ENCODE measurements at places on chromosomes 13 and 19.

- H3K27ac ChIP-seq: no peak overlapping the region
- H3K4me1 ChIP-seq: peaks cover 3% of the 10 kb centered on the region
- H3K36me3 ChIP-seq: no peaks in the 10 kb centered on the region
- no peak overlapping the region for H3K4me3 ChIP-seq
- H3K27me3 ChIP-seq: no peaks in the 10 kb centered on the region
- no peak for DNase-seq
Observed at GRCh38 chr19:28235606-28236125, 977.3 kb downstream of the UQCRFS1 start.

DNA sequence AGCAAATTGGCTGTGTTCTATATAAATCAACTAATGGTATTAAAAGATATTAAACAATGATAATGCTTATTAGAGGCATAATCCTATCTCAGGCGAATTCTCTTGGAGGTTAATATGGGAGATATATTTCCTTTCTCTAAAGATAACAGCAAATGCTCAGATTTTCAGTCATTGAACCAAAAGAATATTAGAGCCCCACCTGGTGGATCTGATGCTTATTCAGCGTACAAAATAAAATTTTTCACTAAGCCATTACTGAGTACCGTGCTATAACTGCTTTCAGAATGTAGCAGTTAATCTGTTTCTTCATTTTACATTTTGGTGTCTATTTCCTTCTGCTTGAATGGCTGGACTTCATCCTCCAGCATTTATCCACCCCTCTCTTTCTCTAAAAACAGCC lies 143.3 kb upstream of the IPO5 start:
- peaks cover 1% of the 10 kb centered on the region for H3K27me3 ChIP-seq
- H3K36me3 ChIP-seq: no peaks in the 10 kb centered on the region
- no peaks in the 10 kb centered on the region for H3K4me1 ChIP-seq
- H3K4me3 ChIP-seq: no peak overlapping the region

GRCh38 chr19:13841086-13841961 lies 35.6 kb upstream of the NANOS3 start:
- H3K36me3 ChIP-seq: no peaks in the 10 kb centered on the region
- peak overlapping the region; percentile 97 for H3K4me3 ChIP-seq
- H3K27me3 ChIP-seq: peaks cover 18% of the 10 kb centered on the region
- no peak for DNase-seq

GRCh38 chr19:2567580-2567979 lies 91.7 kb downstream of the GADD45B start:
- H3K4me1 ChIP-seq: no peaks in the 10 kb centered on the region
- peaks cover 4% of the 10 kb centered on the region for H3K36me3 ChIP-seq
- H3K4me3 ChIP-seq: no peak overlapping the region
- peaks cover 15% of the 10 kb centered on the region for H3K27me3 ChIP-seq
- no peak for DNase-seq

DNA sequence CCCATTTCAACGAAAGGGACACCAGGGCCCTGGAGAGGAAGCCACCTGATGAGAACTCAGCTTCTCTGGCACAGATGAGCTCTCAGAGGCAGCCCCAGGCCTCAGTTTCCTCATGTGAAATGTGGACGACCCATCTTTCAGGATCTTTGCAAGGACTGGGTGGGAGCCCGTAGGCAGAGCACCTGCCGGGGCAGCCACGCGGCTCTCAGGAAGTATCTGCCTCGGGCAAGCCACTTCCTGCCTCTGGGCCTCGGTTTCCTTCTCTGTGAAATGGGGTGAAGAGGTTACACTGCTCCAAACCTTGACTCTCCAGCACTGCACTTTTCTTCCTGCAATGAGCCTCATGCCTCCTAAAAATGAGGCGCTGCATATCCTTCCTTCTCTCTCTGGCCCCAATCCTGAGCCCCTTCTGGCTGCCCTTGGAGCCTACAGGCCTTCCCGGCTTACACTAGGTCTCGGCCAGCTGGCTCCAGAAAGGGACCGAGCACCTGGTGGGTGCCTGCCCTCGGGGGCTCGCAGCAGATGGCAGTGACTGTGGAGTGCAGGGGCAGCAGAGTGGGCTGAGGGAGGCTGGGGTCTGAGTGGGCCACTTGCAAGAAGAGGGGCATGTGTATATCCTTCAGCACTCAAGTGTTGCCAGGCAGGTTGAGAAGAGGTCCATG lies 3.5 kb downstream of the SSBP4 start:
- peaks cover 11% of the 10 kb centered on the region for H3K4me1 ChIP-seq
- no peaks in the 10 kb centered on the region for H3K36me3 ChIP-seq
- no peak overlapping the region for H3K4me3 ChIP-seq
- H3K27me3 ChIP-seq: peaks cover 28% of the 10 kb centered on the region
- H3K27ac ChIP-seq: peak overlapping the region; percentile 57
- DNase-seq: no peak

Data from endothelial cell (in vitro differentiated cells).